ENCODE measurements at places on chromosomes 7 and 10. TPM values are rescaled to one million over a fixed set of nuclear protein-coding genes. Genes with fewer than 3 reads are reported as not detected.

DNA sequence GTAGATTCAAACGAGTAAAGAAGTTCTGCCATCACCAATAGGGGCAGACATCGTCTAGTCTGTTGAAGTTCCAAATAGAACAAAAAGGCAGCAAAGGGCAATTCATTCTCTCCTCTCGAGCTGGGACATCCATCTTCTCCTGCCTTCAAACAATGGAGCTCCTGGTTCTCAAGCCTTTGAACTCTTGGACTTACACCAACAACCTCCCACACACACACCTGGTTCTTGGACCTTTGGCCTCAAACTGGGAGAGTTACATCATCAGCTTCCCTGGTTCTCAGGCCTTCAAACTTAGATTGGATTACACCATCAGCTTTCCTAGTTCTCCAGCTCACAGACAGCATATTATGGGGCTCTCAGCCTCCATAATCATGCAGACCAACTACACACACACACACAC is 9.8 kb upstream of the GIMAP5 start:
- no peak for DNase-seq

The MBLAC1 gene
- total RNA-seq, result 2.6 TPM

DNA sequence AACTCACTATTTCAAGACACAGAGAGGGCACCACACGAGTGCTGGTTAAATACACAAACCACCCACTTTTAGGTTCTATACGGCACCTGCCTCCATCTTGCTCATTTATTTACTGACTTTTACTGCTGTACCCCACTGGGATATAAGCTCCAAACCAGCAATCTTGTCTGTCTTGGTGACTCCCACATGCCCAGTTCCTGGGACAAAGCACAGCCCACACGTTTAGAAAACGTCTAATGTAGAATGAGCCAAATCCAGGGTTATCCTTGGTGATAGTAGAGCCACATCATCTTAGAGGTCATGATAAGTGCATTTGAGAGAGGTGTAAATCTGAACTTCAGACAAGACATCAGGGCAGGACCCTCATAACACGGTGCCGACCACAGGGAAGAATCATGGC is 73.5 kb downstream of the NUDCD3 start:
- no peak for DNase-seq

- DNase-seq, result peak; percentile 21
These were observed 174.4 kb downstream of the ST7 start for GRCh38 chr7:117127585-117128168.

DNA sequence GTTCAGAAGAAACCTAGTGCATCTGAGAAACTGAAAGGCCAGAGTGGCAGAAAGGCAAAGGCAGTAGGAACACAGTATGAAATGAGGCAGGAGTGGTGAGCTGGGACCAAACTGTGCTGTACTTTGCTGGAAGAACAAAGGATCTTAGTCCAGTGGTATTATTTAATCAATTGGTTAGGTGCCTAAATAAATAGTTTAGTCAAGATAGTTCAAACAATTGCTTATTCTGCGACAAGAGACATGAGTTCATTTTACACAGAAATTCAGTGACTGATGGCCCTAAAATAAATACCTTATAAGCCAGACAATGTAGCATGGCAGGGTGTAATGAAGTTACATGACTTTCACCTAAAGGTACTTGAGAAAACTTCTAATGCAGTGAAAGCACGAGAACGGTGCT is 181.8 kb upstream of the LRRN3 start:
- no peak for DNase-seq

The ANK3 gene
- 0.58 TPM for total RNA-seq

- DNase-seq, result no peak
These were observed 207.2 kb downstream of the DPP6 start for GRCh38 chr7:154259396-154259795.

GRCh38 chr10:34912771-34913170 is 97.7 kb upstream of the PARD3 start:
- no peak for DNase-seq

DNA sequence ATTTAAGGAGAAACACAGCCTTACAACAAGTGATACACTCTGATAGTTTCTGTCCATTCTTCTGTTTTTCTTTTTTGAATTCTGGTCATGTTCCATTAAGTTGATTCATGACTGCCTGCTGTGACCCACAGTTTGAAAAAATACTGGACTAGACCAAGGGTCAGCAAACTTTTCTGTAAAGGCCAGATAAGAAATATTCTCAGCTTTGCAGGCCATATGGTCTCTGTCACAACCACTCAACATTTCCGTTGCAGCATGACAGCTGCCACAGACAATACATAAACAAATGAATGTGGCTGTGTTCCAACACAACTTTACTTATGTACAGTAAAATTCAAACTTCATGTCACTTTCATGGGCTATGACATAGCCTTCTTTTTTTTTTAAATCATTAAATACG is 156.7 kb downstream of the PLXNA4 start:
- no peak for DNase-seq

DNA sequence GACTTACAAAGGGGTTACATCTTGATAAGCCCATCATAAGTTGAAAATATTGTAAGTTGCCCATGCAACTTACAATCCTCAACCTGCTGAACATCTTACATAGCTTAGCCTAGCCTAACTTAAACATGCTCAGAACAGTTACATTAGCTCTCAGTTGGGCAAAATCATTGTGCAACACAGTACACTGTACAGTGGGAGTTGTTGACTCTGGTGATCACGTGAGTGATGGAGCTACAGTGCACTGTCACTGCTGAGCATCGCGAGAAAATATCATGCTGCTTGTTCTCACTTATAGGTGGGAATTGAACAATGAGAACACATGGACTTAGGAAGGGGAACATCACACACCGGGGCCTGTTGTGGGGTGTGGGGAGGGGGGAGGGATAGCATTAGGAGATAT is 214.9 kb upstream of the ZMIZ1 start:
- no peak for DNase-seq

GRCh38 chr7:100222445-100223132 is 2.8 kb downstream of the PVRIG start:
- DNase-seq, result no peak

DNA sequence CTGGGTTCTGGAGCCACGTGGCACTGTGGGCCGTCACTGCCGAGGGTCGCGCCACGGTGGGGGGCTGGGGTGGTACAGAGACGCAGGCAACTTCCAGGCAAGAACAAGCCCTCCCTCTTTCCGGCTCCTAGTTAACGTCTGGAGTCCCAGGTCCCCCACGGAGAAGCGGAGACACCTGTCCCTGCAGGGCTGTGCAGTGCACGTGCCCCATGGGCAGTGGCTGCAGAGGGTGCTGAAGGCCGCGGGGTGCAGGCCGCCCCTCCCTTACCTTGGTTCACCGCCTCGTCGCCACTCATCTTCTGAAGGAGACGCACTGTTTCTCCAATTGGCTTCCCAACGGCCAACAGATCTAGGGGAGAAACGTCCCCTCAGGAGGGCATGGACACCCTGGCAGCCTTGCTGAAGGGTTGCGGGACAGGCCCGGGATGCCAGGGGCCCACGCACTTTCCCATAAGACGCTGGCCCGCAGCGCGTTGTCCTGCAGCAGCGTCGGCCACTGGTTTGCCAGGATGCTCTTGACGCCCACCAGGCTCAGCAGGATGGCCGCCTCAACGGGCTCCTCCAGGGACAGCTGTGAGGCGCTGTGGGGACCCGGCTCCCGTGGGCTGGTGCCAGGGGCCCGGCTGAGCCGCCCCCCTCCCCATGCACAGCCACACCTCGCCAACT is 24.3 kb upstream of the NKX6-2 start:
- DNase-seq, result no peak

GRCh38 chr7:20114468-20114867 is 102.7 kb downstream of the MACC1 start:
- DNase-seq, result peak; percentile 6

- DNase-seq, result no peak
These were observed 142.0 kb downstream of the ARID5B start for GRCh38 chr10:62043421-62044021.

GRCh38 chr7:129169171-129169671 is 19.2 kb upstream of the SMO start:
- no peak for DNase-seq

GRCh38 chr10:72025400-72025799 is 61.2 kb downstream of the CHST3 start:
- DNase-seq, result no peak

The PRKG1 gene
- total RNA-seq, result 3.7 TPM

The HOXA2 gene
- not detected for total RNA-seq

The EVX1 gene
- not detected for total RNA-seq

GRCh38 chr10:12876266-12876665 is 125.2 kb downstream of the CCDC3 start:
- DNase-seq, result no peak

DNA sequence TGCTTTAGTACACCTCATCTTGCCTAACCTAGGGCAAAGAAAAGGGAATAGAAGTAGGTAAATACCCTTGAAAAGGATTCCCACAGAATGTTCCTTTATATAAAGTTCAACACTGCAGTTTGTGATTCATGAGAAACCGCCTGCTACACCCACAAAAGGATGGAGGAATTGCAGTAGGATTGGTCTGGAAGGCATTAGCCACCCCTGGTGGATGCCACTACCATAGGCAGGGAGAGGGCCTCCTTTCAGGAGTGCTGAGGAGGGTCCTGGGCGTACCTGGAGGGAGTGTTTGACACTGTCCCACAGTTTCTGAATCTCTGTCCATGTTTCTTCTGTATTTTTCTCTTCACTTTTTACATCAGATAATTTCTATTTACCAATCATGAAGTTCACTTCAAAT is 221.8 kb upstream of the TMEM72 start:
- DNase-seq, result no peak

DNA sequence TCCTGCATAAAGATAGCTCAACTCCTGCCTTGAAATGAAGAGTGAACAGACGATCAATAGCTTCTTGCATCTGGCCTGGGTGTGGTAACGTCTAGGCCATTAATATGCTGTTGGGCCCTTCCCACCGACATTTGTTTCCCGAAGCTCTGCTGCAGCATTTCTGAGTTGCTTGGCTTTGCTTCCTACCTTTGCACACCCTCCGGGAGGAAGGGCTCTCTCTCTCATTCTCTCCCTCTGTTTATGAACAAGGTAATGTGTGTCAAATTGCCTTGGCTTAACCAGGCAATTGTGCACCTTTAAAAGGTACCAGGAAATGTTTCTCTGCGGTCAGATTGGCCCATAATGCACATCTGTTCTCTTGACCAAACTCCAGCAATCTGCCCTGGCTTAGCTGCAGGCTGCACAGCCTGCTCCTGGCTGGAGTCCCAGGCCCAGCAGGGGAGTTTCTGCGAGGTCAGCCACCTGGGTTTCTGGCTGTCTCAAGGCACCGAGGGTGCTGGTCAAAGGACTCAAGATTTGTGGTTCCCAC is 223.7 kb downstream of the SNX10 start:
- peak; percentile 65 for DNase-seq

- no peak for DNase-seq
These were observed 106.1 kb downstream of the PPP1R3A start for GRCh38 chr7:113812591-113813255.

The PAX4 gene
- not detected for total RNA-seq

- DNase-seq, result peak; percentile 81
These were observed 627 bp upstream of the FLNC start for GRCh38 chr7:128829391-128830166.

The LRRD1 gene
- total RNA-seq, result 0.10 TPM

The HOXA4 gene
- total RNA-seq, result 1.3 TPM

DNA sequence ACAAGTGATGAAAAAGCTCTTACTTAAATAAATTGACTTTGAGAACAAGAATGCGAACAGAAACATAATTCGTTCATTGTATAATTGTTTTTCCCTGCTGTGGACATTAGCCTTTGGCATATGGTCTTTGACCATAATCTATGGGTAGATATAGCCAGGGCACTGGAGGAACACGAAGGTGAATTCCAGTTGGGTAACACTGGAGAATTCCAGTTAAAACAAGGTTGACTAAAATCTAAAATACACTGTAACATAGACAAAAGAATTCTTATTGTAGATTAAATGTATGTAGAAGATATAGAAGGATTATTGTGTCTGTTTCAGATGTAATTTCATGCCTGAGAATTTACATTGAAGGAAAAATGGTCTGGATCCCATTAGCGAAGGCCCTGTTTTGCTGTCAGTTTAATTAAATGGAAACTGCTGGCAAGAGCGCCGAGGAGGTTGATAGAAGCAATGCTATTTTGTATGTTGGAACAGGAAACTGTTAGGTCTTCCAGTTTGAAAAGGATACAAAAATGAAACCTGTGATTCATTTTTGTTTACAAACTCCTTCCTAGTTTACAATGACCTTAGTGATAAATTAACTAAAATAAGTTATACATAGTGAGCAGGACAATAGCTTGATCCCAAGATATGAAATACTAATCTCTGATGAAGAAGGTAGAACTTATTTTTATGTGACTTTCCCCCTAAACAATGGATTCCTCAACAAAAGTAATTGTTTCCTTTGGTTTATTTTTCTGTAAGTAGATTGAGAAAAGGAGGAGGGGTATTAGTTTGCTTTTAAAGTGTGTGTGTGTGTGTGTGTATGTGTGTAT is 68.9 kb downstream of the ARID5B start:
- no peak for DNase-seq

The LRRC61 gene
- total RNA-seq, result not detected

The MBL2 gene
- total RNA-seq, result not detected

DNA sequence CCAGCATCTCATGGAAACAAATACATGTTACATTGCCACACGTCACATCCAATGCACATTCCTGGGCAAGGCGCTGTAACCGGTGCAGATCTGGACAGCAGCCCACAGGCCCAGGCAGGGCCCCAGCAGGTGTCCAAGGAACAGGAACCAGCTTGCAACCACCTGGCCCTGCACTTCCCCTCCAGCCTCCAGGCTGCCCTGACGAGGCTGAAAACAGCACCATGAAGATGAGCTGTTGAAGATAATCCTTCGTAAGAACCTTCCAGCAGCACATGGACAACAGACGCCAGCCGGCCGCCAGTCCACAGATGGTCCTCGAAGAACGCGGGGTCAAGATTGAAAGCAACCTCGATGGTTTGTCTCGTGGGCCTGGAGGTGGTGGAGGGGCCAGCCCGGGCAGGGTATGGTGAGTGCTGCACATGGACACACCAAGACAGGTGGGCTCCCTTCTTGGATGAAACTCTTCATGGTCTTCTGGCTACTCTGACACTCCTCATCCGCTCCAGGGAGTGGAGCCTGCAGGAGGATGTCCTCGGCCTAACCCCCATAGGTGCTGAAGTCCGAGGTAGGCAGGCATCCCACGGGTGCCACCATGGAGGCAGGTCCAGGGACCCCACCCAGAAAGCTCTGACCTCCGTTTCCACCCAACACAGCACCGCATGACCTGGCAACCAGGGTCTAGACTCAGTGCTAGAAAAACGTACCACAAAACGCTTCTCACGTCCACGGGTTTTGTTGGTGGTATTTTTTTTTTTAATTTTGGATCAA is 22.9 kb downstream of the PDGFA start:
- no peak for DNase-seq

GRCh38 chr10:120420421-120420820 is 36.6 kb upstream of the PLPP4 start:
- no peak for DNase-seq
